ENCODE measurements at places on chromosomes 7 and 10.

DNA sequence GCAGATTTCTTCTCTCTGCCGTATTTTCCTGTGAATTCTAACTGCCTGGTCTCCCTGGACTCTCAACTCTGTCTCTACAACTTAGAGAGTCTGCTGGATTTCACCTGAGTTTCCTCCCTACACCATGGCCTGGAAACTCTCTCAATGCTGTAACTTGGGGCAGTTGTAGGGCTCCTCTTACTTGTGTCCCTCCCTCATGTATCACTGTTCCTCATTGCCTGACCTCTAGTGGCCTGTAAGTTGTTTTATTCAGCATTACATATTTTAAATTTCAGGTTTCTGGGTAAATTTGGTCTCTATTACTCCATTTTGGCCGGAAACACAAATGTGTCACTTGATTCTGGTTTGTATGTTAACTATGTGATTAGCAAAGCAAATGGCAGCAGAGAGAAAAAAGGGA lies 70.9 kb downstream of the DYNC1I1 start:
- DNase-seq = no peak

DNA sequence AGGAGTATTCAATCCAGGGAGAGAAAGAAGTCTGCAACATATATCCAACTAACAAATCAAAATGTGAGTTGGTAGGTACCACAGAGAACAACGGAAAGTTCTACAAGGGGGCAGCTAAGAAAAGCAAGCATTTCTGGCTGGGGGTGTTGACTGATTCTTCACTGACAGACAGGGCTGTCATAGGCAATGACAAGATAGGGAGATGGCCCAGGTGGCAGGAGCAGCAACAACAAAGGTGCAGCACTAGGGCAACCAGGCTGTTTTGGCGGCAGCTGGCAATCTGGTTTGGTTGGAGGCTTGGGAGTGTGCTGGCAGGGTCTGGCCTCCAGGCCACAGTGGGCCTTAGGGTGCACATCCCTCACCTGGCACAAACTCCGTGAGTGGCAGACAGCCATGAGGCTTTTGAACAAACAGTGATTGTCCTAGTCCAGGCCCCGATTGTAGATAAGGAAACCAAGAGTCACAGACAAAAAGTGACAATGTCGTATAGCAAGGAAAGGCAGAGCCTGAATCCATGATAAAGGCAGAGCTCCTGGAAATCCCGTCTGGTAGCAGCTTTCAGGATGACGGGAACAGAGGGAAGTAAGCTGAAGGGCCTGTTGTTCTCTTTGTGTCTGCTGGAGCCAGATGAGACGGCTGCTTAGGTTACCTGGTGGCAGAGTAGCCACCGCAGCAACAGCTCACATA lies 28.4 kb downstream of the DPCD start:
- no peak for DNase-seq

GRCh38 chr10:109981650-109982049 lies 26.1 kb upstream of the ADD3 start:
- DNase-seq = no peak

DNA sequence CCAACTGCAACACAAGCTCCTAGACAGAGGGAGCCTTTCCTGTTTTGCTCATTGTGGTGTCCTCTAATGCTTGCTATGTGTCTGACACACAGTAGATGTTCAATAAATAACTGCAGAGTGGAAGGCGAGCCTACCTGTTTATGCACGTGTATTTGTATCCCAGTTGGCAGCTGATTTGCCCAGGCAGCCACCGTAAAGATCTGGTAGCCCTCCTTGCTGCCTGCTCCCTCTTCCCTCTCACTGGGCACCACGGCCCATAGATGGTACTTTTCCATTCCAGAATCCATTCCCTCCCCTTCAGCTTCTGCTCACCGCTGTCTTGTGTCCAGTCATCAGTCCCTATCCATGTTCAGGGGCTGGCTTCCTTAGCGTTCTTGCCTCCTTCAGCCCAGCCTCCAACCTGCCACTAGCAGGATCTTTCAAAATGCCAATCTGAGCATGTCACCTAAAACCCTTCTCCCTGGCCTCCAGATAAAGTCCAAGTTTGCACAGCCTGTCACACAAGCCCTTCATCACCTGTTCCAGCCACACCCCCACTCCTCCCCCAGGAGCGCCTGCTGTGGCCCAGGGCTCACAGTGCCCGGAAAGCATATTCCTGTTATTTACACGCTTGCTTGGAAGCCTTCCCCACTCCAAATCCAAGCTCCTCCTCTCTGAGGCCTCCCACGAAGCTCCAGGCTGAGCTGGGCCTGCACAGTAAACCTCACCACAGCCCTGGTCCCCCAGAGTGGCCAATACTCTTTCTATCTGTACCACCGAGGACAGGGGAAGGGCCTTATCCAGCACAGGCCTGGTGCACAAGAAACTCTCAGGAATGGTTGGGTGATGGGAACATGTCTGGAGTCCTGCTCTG lies 21.0 kb downstream of the ZCCHC24 start:
- no peak for DNase-seq

DNA sequence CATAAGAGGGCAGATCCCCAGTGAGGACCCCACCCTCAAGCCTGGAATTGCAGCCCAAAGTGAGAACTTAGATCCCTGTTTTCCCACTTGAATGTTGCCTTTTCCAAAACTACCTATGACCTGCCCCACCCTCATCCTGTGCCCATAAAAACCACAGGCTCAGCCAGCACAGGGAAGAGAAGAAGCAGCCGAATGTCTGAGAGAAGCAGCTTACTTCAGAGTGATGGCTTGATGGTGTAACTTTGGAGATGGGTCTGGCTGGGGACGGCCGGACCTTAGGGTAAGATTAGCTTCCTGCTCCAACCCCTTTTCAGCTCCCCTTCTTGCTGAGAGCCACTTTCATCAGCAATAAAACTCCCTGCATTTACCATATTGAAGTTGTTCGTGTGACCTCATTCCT lies 5.7 kb downstream of the SLC25A40 start:
- no peak for DNase-seq

DNA sequence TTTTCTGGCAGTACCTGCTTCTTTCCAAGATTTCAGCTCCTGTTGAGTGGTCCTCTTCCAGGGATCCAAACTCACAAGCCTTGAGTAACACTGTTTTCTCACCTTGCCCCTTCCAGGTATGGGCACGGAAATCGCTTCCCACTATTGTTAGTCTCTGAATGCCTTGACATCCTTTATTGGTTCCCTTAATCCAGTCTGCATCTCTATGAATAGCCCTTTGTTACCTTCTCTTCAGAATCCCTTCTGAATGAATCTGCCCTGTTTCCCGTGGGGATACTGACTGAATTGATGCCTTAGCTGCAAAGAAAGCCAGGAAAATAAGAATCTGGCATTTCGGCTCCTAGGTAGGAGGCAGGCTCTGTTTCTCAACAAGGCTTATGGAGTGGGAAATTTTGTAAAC lies 467.7 kb downstream of the PLXNA4 start:
- no peak for DNase-seq

- no peak for DNase-seq
Observed at GRCh38 chr7:33986951-33987947, 81.9 kb downstream of the BMPER start.

DNA sequence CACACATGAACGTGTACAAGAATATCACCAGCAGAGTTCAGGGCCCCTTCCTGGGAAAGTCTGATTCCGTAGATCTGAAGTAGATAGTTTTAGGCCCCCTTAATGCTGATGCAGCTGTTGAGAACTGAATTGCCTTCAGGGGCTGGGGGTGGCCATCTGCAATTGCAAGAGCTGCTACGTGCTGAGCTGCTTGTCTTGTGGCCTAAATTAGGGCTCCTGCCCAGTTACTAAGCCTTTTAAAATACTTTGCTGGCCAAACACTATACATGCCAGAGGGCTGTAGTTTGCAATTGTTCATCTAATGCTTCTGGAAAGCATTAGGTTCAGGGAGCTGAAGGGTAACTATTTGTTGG lies 71.7 kb downstream of the TMEM178B start:
- no peak for DNase-seq

DNA sequence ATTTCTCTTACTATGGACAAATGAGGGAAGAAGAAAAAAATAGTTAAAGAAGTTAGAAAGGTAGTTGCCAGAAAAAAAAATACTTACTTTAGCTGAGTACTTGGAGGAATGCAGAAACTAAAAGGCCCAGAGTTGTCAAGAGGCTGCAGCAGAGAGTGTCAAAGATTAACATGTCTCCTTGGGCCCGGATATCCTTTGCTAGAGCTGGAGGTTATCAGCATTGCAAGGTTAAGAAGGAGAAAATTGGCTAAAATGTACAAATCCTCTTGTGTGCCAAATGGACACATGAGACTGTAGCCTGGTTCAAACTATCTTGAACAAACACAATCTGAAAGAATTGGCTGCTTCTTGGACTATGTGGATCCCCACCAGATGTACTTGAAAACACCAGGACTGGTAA lies 377.0 kb downstream of the SEMA3D start:
- no peak for DNase-seq

DNA sequence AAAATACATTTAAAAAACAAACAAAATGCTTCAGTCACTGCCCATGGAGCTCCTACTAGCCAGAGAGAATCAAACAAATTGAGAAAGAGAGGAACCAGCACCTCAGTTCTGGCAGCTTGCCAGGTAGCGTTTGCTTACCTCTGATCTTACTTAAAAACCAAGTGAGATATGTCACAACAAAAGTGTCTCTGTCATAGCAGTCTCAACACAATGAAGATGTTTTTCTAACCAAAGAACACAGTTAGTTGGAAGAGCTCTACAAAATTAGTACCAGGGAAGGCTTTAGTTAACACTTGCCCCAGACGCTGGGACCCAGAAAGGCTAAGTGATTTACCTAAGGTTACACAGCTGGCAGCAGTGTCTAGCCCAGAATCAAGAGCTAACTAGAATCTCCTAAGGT lies 3.4 kb downstream of the DOCK4 start:
- DNase-seq = no peak

DNA sequence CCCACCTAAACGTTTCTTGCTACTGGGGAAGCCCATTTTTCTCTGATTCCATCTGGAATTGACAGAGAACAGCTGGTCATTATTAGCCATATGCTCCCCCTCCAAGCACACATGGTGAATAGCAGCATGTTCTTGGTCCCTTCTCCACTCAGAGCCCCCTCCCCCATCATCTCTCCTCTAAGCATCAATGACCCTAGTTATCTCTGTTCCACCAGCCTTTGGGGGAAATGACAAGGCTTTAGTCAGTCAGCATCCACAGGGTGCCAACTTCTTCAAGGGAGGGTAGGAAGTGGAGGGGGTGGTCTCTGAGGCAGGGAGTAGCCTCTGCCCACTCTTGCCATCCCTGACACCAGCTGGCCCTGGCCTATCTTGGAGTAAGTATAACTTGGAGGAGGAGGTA lies 163.1 kb downstream of the UBE2H start:
- no peak for DNase-seq

DNA sequence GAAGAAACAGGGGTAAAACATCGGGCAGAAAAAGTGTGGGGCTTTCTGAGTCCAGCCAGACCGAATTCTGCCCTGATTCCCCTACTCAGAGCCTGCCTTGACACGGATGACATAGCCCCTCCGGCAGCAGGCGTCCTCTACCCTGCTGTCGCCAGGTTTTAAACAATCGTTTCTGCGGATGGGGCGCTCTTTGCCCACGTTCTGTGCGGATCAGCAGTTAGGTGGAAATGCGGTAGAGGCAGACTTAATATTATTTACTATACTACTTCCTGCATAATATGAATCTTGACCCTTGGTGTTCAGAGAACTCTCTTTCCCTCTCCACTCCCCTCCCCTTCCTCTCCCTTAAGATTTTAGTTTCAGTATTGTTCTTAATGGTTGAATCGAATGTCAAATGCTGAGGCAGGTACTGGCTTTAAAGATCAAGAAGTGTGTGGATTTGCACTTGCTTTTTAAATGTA lies 2.4 kb downstream of the GATA3 start:
- peak; percentile 80 for DNase-seq

- DNase-seq = no peak
Observed at GRCh38 chr10:107790271-107790670, 625.8 kb upstream of the SORCS1 start.

DNA sequence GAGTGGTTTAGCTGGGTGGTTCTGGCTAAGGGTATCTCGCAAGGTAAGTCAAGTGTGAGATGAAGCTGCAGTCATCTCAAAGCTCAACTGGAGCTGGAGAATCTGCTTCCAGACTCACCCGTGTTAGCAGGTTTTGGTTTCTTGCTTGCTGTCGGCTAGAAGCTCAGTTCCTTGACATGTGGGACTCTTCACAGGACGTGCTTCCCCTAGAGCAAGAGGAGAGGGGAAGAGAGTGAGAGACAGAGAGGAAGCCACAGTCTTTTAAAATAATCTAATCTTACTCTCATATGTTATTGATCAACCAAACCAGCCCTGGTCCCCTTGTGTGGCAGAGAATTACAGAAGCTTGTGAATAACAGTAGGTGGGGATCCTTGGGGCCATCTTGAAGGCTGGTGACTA lies 199.5 kb downstream of the REEP3 start:
- DNase-seq = no peak

DNA sequence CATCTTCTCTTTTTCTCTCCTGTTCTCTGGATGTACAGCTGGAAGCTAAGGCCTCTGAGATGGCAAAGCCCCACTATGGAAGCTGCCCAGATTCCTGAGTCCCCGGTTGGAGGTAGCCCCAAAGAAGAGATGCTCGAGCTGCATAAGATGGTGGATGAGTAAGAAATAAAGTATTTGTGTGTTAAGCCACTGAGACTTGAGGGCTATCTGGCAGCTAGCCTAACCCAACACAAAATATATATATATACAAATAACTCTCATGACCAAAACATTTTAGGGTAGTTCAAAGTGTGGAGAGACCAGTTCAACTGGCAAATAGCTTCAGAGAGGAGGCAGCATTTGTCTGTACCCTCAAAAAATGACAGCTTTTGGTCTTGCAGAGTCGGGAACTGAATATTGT lies 72.4 kb upstream of the PDE1C start:
- DNase-seq = no peak

DNA sequence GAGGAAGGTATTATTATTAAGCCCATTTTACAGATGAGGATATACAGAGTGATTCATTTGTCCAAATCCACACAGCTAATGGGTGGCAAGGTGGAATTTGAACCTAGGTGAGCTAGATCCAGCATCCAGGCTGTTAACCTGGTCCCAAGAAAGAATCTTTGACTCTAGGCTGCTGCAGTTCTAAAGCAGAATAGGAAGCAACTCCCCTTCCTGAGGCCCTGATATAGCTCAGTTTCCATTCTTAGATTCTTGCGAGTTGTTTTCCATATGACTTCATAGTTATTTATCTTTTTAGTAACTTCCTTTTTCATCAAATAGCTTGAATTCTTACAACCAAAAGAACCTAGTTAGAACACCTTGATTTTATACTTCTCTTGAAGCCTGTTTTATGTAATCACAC lies 24.1 kb upstream of the ZC3HAV1L start:
- DNase-seq = no peak

GRCh38 chr7:135645296-135645904 lies 16.9 kb upstream of the STMP1 start:
- no peak for DNase-seq

Data from stimulated activated naive CD8-positive, alpha-beta T cell treated with anti-CD3 and anti-CD28 coated beads, Interleukin-15, amount 100 ng/mL, for 72 hours (primary cell).